ENCODE measurements at places on chromosomes 6 and 20.

- DNase-seq: no peak
Measured at GRCh38 chr6:106628658-106629102, 618 bp downstream of the RTN4IP1 start.

GRCh38 chr20:10239954-10240353 is 21.3 kb downstream of the SNAP25 start:
- DNase-seq: no peak

DNA sequence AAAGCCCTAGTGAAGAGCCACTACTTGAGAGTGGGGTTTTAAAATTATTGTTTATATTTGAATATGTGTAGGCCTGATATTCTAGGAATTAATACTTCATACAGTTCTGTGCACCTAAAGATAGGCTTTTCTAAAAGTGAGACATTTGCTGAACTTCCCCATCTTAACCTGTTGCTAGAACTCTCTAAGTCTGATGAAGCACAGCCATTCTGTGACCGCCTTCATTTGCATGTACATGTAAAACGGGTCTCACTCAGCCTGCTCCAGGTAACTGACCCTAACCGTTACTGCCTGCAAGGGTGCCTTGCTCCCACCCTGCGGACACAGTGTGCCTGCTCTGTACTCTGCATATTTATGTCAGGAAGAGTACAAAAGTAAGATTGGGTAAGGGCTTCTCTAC is 44.3 kb upstream of the IRF4 start:
- DNase-seq: no peak

DNA sequence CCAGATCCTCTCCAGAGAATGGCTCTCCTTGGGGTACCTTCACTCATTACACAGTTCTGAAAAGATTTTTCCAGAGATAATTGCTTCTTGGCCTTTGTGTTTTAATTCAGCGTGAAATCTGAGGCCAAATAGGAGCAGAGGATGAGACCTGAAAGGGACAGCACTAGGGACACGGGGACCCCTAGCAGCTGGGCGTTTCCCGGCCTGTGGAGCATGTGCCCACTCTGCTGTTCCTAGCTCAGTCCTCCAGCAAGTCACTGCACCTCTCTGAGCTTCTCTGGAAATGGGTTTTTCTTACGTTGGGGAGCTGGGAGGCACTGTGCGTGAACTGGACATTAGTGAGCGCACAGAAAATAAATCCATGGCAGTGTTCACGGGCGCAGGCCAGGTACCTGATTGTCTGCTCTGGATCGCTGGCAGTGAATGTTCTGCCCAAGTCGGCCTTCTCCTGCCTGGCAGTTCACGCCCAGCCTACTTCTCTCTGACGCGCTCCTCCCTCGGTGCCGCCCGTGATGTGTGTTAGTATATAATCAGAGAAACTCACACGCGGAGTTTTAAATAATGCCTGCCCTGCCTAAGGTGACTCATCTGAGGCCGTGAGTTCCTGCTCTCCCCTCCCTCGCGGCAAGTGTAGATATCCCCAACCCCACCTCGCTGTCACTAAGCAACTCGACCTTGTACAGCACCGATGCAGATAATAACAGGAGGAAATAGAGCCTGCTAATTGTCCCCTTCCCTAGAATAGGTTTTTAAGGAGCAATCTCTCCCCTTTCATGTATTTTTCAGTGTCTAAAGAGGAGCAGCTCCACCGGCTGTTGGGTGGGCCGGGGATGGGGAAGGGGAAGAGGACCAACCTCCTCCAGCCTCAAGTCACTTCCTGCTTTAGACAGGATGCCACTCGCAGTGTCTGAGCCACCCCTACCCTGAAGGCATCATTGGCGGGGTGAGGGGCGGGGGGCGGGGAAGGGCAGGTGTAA is 2.7 kb upstream of the TUBB2A start:
- no peak for DNase-seq

- no peak for DNase-seq
Measured at GRCh38 chr6:18400831-18401446, 13.8 kb downstream of the RNF144B start.

DNA sequence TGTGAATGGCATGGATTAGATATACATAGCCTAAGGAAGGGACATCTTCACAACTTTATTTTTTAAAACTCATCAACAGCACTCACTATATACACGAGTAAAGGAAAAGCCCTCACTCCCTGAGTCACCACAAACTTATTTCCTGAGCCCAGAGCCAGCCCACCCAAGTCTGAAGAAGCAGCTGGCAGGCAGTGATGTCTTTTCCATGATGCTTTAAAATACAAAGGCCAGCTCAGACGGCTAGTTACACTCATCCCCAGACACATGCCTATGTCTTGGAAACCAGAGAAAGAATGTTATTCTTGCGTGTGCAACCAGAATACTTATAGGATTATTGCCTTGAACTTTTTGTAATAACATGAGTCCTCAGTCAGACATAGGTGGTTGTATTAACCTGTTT is 114.4 kb downstream of the ADGRG6 start:
- no peak for DNase-seq

DNA sequence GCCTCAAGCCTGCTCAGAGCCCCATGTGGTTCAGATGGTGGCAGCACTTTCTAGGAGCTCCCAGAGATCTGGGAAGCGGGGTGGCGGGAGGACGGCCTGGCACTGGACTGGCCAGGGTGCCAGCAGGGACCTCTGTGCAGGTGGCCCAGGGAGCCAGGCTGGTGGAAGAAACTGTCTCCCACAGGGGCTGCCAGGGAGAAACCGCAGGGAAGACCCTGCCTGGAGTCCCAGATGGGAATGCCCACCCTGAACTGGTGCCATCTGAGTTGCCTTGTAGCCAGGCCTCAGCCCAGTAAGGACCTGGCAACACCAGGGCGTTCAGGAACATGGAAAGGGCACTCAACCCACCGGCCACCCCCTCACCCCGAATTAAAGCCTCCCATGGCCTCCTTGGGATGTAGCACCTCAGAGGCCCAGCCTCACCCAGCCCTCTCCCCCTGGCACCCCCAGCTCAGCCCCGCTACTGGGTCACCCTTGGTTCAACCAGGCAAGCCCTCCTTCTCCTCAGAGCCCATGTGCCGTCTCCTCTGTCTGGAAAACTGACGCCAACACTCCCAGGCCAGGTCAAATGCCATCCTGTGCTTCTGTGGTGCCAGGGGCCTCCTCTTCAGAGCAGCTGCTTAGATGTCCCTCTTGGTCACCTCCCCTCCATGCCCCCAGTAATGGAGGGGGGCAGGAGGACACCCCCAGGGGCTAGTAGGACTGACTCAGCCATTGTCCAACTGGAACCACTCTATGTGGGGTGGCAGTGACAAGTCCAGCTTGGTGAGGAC is 5.9 kb upstream of the C20orf144 start:
- DNase-seq: no peak

- no peak for DNase-seq
Measured at GRCh38 chr20:52965380-52965779, 6.8 kb upstream of the TSHZ2 start.

- DNase-seq: no peak
Measured at GRCh38 chr20:3714092-3714491, 1.7 kb upstream of the SIGLEC1 start.

- DNase-seq: no peak
Measured at GRCh38 chr6:113763311-113763766, 93.8 kb upstream of the MARCKS start.

GRCh38 chr6:79543411-79543810 is 6.2 kb upstream of the LCA5 start:
- DNase-seq: no peak

DNA sequence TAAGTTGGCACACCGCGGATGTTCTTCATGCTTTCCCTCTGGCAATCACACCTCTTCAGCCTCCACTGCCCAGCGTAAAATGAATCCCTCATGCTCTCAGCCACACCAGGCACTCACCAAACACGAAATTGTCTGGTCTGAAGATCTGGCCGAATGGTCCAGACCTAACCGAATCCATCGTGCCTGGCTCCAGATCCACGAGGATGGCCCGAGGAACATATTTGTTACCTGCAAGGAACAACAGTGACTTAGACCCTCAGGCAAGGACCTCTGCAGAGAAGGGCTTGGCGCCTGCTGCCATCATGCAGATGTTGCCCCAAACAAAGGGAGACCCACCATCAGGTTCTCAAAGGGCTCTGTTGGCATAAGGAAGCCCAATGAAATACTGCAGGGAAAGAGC is 1.4 kb downstream of the TUBB2B start:
- DNase-seq: no peak

DNA sequence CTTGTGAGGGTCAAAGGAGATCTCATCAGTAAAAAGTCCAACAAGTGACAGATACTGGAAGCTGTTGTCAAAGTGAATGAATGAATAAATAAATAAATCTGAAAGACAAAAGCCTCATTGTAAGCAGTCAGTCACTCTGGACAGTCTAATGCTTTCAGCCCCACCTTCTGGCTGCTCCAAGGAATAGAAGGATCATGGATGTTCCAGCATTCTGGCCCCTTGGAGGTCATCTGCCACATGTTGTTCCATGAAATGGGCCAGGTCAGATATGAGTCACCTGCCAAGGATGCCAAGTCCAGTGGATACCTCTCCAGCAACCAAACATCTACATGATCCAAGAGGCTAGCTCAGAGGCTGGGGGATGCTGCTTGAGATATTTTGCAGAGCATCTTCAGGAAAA is 185.6 kb downstream of the BMP7 start:
- DNase-seq: no peak

DNA sequence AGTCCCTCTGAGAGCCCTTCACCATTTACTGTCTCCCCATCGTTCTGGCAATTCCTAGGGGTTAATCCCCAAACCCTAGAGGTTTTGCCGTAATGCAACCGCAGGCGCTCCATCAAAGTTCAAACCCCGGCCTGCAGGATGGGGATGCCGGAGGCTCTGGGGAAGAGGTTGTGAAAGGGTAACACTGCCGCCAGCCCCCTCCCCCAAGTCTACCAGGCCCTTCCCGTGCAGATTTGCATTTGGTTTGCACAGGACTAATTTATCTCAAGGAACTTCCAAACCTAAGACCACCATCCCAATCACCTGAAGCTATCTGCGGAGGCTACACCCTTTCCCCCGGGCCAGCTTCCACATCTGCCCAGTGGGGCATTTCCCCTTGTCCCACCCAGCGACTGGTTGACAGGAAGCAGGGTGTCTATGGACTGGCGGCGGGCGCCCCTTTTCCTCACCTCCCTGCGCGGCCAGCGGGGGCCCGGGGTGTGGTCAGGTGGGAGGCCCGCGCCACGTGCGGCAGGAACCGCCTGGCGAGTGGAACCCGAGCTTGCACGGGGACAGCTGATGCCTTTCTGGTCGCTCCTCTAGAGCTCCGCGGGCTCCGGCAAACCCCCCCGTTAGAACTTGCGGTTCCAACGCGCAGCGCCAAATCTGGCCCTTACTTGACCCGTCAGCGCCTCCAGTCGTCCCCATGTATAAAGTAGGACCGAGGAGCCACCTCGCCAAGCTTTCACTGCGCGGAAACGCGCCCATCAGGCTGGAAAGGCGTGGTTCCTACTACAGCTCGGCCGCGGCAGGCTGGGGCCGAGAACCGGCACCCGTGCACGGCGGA is 9.4 kb upstream of the SLC4A11 start:
- DNase-seq: no peak

GRCh38 chr20:22920898-22921297 is 114.2 kb upstream of the SSTR4 start:
- no peak for DNase-seq

DNA sequence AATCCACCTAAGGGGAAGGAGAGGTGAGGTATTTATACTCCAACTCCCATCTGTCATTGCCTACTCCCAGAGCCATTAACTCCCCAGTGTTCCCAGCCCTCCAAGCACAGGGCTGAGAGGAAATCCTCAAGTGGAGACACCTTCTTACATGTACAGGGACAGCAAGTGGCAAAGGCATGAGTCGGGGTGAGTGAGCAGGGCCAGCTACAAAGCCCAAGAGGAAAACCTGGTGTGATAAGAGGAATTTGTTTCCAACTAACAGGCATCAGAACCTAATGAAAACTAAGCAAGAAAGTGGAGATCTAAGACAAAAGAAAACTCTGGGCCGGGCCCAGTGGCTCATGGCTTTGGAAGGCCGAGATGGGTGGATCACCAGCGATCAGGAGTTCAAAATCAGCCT is 70.0 kb upstream of the SRSF6 start:
- no peak for DNase-seq

GRCh38 chr6:6806844-6807518 is 218.5 kb downstream of the LY86 start:
- DNase-seq: no peak

- DNase-seq: no peak
Measured at GRCh38 chr6:158573542-158573931, 13.6 kb downstream of the TMEM181 start.

GRCh38 chr6:142700671-142701312 is 244.2 kb downstream of the HIVEP2 start:
- DNase-seq: no peak

- DNase-seq: no peak
Measured at GRCh38 chr20:63135411-63135810, 80.5 kb downstream of the YTHDF1 start.

- DNase-seq: no peak
Measured at GRCh38 chr6:28534875-28535274, 9.2 kb downstream of the GPX5 start.

DNA sequence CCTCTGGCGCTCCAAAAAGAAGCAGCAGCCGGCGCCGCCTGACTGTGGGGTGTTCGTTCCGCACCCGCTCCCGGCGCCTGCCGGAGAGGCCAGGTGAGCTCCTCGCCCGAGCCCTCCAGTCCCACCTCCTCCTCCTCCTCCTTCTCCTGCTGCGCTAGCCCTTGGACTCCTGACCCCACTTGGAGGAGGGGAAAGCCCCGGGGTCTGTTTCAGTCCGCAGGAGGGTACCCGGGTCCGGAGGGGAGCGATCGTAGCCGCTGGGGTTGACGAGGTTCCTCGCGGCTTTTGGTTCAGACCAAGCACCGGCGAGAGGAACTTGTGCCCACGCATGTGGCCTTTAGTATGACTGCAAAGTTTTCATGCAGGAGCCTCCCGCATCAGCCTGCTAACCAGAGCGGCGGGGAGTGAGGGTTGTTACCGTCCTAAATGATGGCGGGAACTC is 493 bp downstream of the CRYBG1 start:
- DNase-seq: no peak

- no peak for DNase-seq
Measured at GRCh38 chr6:135424385-135424784, 73.2 kb downstream of the AHI1 start.

DNA sequence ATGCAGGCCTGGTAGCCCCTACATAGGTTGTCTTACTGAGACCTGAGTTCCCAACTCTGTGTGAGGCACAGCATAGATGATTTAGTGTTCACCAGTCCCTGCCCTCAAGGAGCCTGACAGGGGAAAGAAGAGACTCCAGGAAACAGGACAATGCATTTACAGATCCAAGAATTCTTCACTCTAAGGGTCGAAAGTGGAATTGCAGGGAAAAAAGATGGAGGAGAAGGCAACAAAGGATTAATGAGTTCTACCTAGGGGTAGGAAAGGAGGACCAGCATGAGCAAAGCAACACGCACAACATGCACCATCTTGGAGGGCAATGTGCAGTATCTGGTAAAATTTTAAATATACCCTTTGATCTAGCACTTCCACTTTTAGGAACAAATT is 5.9 kb downstream of the SPAG4 start:
- DNase-seq: no peak

GRCh38 chr20:47998736-47999135 is 213.5 kb upstream of the SULF2 start:
- no peak for DNase-seq
